ENCODE measurements at places on chromosomes 6 and 20. TPM values are rescaled to one million over a fixed set of nuclear protein-coding genes. Genes with fewer than 3 reads are reported as not detected.

The PAX1 gene
- not detected for total RNA-seq

The HACE1 gene
- total RNA-seq: 14.1 TPM

The EYS gene
- total RNA-seq: not detected

The C6orf52 gene
- total RNA-seq: 4.0 TPM

The CLIC5 gene
- total RNA-seq: 0.38 TPM

The HLA-DOB gene
- 13.9 TPM for total RNA-seq

The ERVFRD-1 gene
- not detected for total RNA-seq

The PNLDC1 gene
- total RNA-seq: 0.24 TPM

The FAXC gene
- total RNA-seq: not detected

The MYB gene
- 145 TPM for total RNA-seq

The C6orf58 gene
- total RNA-seq: not detected

The CCN6 gene
- not detected for total RNA-seq

DNA sequence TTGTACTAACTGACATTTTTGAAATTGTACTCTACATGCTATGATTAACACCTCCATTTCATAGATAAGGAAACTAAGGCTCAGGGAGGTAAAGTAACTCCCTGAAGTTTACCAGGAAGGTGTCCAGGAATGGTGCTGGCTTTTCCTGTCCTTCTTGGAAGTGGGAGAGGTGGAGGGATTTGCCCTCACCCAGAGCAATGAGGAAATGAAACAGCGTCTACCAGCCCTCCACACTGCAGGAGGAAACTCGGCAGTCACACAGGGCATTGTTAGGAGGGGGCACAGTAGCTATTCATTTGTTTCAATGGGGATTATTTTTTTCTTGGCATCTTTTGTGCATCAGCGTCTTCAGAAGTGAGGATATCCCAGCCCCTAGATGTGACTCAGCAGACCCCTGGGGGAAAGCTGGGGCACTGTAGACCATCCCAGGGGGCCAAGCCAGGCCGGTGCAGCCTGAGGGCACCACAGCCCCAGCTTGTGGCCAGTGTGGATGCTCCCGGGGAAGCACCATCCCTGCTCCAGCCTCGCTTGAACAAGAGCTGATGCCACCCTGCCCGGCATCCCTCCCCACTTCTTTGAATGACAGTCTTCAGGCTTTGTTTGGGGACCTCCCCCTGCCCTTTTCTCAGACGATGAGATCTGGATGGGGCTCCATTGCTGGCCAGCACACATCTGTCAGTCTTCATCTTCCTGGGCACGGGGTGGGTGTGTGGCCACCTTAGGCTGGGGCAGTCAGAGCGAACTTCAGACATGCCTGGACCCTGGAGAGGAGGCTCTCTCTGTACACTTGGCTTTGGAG lies 224.4 kb upstream of the PMEPA1 start:
- DNase-seq: no peak
- H3K4me3 ChIP-seq: no peak overlapping the region
- H3K4me1 ChIP-seq: no peaks in the 10 kb centered on the region
- H3K27ac ChIP-seq: no peak overlapping the region

DNA sequence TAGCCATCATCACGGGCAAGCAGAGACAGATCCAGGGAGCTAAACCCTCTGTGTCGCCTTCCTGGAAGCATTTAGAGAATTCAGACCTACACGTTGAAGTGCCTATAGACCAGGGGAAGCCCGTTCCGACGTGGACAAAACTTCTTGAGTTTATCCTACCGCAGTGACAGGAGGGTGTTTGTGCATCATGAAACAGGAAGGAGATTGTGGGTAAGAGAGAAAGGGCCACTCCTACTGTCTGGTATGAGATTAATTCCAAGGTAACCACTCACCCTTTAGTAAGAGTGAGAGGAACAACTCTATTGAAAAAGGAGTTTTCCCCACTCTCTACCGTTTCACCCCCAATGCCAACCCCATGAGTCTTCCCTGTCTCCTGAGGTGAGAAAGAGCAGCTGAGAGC lies 133.7 kb downstream of the TFAP2C start:
- H3K27me3 ChIP-seq: peaks cover 2% of the 10 kb centered on the region
- H3K27ac ChIP-seq: no peak overlapping the region
- no peaks in the 10 kb centered on the region for H3K4me1 ChIP-seq
- H3K36me3 ChIP-seq: no peaks in the 10 kb centered on the region
- no peak for DNase-seq

GRCh38 chr20:17684077-17684888 lies 2.2 kb upstream of the RRBP1 start:
- H3K36me3 ChIP-seq: no peaks in the 10 kb centered on the region
- H3K27ac ChIP-seq: no peak overlapping the region
- no peak for DNase-seq
- H3K4me1 ChIP-seq: peaks cover 23% of the 10 kb centered on the region
- peaks cover 39% of the 10 kb centered on the region for H3K27me3 ChIP-seq
- no peak overlapping the region for H3K4me3 ChIP-seq

GRCh38 chr6:36139991-36140710 lies 9.8 kb downstream of the MAPK13 start:
- H3K36me3 ChIP-seq: no peaks in the 10 kb centered on the region
- H3K27ac ChIP-seq: peak overlapping the region; percentile 89
- no peak overlapping the region for H3K4me3 ChIP-seq
- DNase-seq: no peak
- peaks cover 22% of the 10 kb centered on the region for H3K4me1 ChIP-seq
- H3K27me3 ChIP-seq: no peaks in the 10 kb centered on the region

GRCh38 chr6:112956696-112957535 lies 609.8 kb downstream of the RFPL4B start:
- H3K27me3 ChIP-seq: no peaks in the 10 kb centered on the region
- DNase-seq: no peak

DNA sequence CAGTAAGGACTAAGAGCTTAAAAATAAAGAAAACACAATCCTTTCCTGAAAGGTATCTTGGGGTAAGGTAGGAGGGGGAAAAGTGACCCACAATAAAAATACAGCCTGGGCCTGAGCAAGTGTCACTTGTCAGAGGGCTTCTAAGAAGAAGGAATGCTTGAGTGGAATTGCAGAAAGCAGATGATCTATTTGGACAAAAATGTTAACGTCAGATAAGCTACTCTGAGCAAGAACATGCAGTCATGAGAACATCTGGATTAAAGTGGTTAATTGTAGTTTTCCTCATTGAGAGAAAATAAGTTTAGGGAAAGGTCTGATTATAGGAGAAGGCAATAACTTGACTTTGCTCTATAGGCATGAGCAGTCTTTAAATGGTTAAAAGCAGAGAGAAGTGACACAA lies 581.9 kb downstream of the HTR1B start:
- DNase-seq: no peak
- no peaks in the 10 kb centered on the region for H3K4me1 ChIP-seq
- no peaks in the 10 kb centered on the region for H3K27me3 ChIP-seq
- H3K27ac ChIP-seq: no peak overlapping the region

DNA sequence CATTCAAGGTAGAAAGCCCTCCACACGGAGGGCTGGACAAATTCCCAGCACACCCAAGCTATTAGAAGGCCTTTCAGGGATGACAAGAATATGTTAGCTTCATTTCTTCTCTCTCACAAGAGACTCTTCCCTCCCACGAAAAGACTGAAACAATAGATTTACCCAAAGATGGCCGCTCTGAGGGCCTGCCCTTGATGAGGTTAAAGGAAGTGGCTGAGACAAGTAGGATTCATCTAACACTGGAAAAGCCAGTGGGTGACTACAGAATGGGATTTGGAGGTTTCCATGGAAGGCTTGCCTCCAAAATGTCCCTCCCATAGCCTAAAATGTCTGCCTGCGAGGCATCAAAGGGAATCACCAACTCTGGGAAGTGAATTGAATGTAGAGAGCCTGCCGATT lies 277.6 kb downstream of the CLIC5 start:
- peaks cover 13% of the 10 kb centered on the region for H3K27me3 ChIP-seq
- H3K27ac ChIP-seq: peak overlapping the region; percentile 66
- H3K4me3 ChIP-seq: peak overlapping the region; percentile 63
- peaks cover 28% of the 10 kb centered on the region for H3K4me1 ChIP-seq

- no peaks in the 10 kb centered on the region for H3K4me1 ChIP-seq
- no peaks in the 10 kb centered on the region for H3K36me3 ChIP-seq
- no peak overlapping the region for H3K27ac ChIP-seq
Measured at GRCh38 chr6:81696524-81696923, 56.0 kb downstream of the TENT5A start.

DNA sequence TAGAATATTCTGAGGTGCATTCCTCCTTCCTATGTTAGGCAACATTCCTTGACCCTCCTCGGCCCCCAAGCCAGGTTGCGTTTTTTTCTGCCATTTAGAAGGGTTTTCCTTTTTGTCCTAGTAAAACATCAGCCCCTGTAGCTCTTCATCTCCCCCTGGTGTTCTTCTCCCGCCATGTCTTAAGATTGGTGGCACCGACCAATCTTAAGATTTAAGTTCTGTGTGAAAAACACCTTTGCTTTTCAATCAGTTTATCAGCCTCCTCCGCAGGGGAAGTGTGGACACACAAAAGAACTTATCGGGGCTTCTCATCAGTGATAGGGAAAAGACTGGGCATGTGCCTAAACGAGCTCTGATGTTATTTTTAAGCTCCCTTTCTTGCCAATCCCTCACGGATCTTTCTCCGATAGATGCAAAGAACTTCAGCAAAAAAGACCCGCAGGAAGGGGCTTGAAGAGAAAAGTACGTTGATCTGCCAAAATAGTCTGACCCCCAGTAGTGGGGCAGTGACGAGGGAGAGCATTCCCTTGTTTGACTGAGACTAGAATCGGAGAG lies 719 bp upstream of the EDN1 start:
- peaks cover 42% of the 10 kb centered on the region for H3K27me3 ChIP-seq
- peaks cover 14% of the 10 kb centered on the region for H3K4me1 ChIP-seq
- no peaks in the 10 kb centered on the region for H3K36me3 ChIP-seq

DNA sequence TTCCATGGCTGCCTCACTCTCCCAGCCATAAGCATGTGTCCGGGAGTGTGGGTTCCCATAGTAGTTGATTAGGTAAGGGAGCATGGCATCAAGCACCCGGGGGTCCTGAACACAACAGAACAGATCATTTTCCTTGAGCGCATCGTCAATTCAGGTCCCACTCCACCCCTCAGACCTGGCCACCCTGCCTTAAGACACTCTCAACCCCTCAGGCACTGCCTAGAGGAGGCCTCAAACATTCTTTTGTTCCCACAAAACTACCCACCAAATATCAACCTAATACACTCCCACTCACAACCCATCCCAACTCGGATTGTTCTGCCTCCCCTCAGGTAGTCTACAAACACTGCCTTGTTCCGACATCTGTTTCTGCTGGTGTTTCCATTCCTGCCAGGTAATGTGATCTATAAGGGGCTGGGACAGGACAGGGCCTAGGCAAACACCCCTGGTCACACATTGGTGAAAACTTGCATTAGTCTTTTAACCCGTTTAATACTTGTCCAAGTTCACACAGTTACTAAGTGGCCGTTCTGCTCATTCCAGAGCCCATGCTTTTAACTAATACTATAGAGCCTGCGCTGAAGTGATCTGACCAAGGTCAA lies 1.4 kb downstream of the NFS1 start:
- DNase-seq: no peak
- H3K27me3 ChIP-seq: no peaks in the 10 kb centered on the region
- H3K27ac ChIP-seq: peak overlapping the region; percentile 88

- DNase-seq: no peak
- no peaks in the 10 kb centered on the region for H3K4me1 ChIP-seq
- no peaks in the 10 kb centered on the region for H3K36me3 ChIP-seq
- no peak overlapping the region for H3K4me3 ChIP-seq
- H3K27me3 ChIP-seq: no peaks in the 10 kb centered on the region
Measured at GRCh38 chr6:131999545-132000146, 48.5 kb upstream of the CCN2 start.

DNA sequence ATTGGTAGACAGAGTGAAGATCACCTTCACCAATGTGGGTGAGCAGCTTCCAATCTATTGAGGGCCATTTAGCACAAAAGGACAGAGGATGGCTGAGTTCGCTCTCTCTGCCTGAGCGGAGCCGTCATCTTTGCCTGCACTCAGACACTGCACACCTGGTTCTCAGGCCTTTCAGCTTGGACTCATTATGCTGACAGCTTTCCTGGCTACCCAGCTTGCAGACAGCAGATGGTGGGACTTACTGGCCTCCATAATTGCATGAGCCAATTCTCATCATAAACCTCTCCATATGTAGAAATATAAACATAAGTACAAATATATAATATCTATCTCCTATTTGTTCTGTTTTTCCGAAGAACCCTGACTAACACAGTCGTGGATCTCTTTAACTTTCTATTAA lies 13.7 kb downstream of the TBXT start:
- no peak overlapping the region for H3K4me3 ChIP-seq
- H3K36me3 ChIP-seq: peaks cover 10% of the 10 kb centered on the region
- peaks cover 21% of the 10 kb centered on the region for H3K27me3 ChIP-seq
- DNase-seq: no peak

- H3K4me1 ChIP-seq: peaks cover 10% of the 10 kb centered on the region
- no peaks in the 10 kb centered on the region for H3K27me3 ChIP-seq
- H3K4me3 ChIP-seq: no peak overlapping the region
Measured at GRCh38 chr20:8536262-8536618, 404.2 kb downstream of the PLCB1 start.

- no peak overlapping the region for H3K4me3 ChIP-seq
- H3K27me3 ChIP-seq: no peaks in the 10 kb centered on the region
- H3K27ac ChIP-seq: no peak overlapping the region
- H3K4me1 ChIP-seq: no peaks in the 10 kb centered on the region
Measured at GRCh38 chr6:8821981-8822381, 386.6 kb upstream of the SLC35B3 start.

DNA sequence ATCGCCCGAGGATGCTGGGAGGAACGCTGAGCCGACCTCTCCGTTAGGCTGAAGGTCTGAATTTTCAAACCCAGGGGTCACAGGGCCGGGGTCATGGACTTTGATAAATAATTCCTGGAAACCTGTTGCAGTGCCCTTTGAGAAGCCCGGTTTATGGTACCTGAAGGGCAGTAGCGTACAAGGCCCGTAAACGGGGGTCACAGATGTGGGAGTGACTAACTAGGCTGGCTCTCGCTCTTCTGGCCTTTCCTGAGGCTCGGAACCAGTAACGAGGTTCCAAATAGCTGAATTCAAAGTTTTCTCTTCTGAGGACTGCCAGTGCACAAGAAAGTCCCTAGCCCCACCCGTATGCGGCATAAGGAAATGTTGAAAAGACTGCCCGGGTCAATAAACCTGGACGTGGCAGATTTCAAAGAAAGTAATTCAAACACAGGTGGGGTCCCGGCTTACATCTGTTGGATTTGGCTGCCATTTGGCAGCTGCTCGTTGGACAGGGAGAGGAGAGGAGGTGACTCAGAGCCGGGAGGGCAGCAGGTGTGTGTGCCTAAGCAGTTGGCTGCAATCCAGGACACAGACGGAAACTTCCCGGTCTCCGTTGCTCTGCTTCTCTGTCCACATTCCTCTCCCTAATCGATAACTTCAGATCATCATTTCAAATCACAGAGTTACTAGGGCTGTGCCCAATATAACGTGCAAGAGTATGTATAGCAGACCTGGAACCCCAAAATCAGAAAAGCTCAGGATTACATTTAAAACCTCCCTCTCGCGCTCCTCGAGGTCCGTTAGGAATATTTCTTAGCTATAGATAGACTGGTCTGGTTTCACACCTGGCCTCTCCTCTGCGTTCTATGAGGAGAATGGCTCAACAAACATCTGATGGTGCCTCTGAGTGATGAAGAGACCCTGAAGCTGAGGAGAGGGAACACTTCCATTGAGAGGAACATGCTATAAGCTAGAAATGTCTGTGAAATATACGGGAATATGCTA lies 765 bp upstream of the GMDS start:
- H3K36me3 ChIP-seq: no peaks in the 10 kb centered on the region
- no peaks in the 10 kb centered on the region for H3K27me3 ChIP-seq
- peak overlapping the region; percentile 94 for H3K27ac ChIP-seq
- H3K4me3 ChIP-seq: peak overlapping the region; percentile 94
- DNase-seq: no peak

GRCh38 chr6:4511641-4512020 lies 264.6 kb upstream of the CDYL start:
- DNase-seq: no peak
- H3K27me3 ChIP-seq: peaks cover 17% of the 10 kb centered on the region
- H3K27ac ChIP-seq: no peak overlapping the region
- H3K4me3 ChIP-seq: no peak overlapping the region
- no peaks in the 10 kb centered on the region for H3K36me3 ChIP-seq
- no peaks in the 10 kb centered on the region for H3K4me1 ChIP-seq
